ENCODE measurements at places on chromosomes 3 and 15.
A peak's percentile ranks its signal among the peaks of the same experiment; 100 is the strongest.

- peak; percentile 39 for DNase-seq
Measured at GRCh38 chr3:112582244-112582874, 20.5 kb downstream of the SLC35A5 start.

- no peak for DNase-seq
Measured at GRCh38 chr15:76190070-76190564, 121.2 kb downstream of the ETFA start.

DNA sequence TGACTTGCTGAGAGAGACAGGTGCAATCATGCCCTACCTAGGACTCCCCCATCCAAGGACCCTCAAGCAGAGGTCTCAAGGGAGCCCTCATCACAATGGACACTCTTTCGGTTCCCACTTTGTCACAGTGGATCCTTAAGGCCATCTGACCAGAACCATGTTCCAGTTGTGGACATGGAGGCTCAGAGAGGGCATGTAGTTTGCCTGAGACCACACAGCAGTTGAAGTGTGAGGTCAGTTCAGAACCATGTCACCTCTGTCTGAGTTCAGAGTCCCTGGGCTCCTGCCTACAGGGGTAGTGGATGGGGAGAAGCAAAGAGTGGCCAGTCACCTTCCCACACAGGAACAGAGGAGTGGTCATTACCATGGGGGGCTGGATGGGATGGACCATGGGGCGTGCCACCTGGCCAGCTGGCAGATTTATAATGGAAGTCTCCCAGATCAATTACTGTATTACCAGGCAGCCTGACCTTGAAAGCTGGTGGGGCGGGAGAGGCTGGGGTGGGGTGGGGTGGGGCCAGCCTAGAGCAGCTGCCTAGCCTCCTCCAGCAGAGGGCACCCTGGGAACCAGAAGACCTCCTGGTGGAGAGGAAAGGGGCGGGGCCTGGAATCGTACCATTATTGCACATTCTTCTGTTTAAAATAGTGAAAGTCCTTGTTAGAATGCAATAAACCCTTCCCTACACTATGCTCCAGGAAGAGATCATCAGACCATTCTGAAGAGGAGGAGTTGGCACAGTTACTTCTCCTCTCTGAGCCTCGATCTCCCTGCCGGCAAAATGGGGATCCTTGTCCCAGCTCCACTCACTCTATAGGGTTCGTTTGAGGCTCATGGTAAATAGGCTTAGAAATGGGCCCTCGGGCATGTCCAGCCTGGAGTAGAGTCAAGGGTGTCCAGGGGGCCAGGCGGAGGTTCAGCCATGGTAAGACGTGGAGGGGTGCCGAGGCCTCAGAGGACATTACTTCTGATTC lies 26.9 kb upstream of the LINGO1 start:
- DNase-seq: peak; percentile 31

- DNase-seq: no peak
Measured at GRCh38 chr3:184334470-184335158, 2.8 kb upstream of the FAM131A start.

- DNase-seq: no peak
Measured at GRCh38 chr15:69740684-69741083, 288.1 kb downstream of the RPLP1 start.

- no peak for DNase-seq
Measured at GRCh38 chr3:105539897-105540296, 173.2 kb downstream of the ALCAM start.

DNA sequence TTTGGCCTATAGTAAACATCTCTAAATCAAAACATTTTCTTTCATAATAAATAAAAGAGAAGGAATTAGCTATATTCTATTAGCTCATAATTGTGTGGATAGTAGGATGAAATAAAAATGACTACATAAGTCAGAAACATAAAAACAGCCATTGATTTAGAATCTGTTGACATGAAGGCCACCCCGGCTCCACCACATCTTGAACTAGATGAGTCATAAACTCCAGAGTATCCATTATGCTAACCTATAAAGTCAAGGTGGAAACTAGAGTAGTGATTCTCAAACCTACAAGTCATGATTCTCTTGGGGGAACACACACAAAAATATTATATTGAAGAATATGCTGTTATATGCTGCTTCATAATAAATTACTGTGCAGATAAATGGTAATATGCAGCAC lies 831.0 kb downstream of the TUSC7 start:
- no peak for DNase-seq

- no peak for DNase-seq
Measured at GRCh38 chr3:37598808-37599581, 262.7 kb upstream of the CTDSPL start.

DNA sequence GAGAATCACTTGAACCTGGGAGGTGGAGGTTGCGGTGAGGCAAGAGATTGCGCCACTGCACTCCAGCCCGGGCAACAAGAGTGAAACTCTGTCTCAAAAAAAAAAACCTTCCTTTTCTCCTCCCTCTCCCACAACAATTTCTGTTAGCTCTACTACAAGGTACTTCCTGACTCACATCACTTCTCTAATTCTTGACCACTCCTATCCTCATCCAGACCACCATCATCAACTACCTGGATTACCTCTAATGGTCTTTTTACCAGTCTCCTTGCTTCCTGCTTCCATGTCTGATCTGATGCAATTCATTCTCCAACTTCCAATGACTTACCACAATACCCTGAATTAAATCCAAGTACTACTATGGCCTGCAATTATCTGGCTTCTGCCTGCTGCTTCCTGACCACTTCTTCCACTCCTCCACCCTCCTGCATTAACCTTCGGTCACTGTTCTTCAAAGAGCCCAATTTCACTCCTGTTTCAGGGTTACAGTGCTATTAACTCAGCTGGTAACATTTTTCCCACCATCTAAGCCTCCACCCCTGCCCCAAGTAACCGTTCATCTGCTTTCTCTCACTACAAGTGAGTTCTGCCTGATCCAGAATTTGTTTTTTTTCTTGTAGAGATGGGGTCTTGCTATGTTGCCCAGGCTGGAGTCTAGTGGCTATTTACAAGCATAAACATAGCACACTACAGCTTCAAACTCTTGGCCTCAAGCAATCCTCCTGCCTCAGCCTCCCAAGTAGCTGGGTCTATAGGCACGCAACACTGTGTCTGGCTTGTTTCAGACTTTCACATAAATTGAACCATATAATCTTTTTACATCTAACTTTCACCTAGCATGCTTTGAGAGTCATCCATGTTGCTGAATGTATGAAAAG lies 27.8 kb downstream of the DCAF1 start:
- DNase-seq: no peak

DNA sequence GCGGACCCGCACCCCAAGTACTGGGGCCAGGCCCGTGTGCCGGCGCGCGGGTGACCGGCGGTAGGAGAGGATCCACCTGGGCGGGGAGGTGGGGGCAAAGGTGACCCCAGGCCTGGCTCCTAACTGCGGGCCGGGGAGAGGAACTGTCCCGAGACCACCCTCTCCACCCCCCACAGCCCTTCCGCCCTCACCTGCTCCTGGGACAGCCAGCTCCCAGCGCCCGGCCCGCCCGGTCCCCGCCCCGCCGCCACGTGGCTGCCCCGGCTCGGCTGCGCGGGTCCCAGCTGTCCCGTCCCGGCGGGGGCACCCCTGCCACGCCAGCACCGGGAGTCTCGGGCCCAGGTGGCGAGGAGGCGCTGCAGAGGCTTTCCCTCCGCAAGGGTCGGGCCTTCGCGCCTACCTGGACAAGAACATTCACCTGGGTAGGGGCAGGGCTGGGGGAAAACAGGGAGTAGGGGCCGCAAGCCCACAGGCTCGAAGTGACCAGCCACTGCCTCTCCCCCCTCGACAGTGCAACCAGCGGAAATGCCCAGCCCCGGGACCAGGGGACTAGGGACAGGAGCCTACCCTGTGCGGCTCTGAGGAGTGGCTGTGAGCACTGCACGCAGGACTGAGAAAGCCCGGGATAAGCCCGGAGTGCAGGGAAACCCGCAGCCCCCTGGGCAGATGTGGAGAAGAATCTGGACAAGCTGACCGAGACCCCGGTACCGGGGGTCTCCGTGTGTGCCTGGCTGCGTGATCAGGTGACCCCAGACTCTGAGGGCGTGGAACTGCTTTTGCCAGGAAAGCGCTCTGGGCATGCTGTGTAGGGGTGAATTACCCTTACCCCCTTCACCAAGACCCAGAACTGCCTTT lies at the start of gene SLC12A8:
Gene SLC12A8 (minus strand): TSS at position 240 of the 855 bp plus-strand sequence. CDS start 1,399 bp downstream, outside the sequence.
- DNase-seq: no peak

DNA sequence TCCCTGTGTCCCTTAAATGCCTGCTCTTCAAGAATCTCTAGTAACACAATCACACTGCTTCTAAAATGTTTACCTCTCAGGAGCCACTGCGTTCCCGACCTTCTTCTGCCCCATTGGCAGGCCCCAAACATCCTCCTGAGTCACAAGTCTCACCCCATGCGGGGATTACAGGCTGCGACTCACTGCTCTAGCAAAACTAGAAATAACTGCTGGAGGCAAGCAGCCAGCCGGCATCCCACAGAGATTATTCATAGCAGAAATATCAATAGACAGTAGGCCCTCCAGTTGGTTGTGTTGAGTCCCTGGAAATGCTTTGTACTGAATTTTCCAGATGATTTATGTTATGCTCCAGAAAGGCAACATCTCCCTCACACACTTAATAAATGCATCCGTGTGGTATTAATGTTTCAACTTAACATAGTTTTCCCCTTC lies 64.8 kb downstream of the RFTN1 start:
- DNase-seq: no peak

- no peak for DNase-seq
Measured at GRCh38 chr3:55434789-55435188, 52.3 kb downstream of the WNT5A start.

DNA sequence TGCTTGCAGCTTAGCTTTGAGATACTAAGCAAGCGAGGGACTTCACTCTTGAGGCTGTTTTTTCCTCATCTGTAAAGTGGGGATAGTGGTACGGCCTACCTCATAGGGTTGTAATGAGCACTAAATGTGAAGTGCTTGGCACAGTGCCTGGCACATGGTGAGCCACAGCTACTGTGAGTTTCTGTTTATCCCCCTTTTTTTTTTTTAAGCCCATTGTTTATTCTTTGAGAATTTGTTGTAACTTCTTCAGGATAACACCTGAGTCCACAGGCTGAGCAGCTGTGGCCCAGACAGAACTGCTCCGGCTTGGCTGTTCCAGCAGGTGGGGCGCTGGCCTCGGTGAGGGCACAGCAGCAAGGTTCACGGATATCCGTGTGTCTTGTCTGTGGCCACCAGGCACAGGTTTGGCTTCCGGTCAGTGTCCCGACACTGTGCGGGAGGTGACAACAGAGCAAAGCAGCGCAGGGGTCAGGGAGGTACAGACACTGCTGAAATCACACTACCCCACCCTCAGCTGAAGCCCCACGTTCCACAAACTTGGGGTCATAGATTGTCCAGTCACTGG lies 7.3 kb upstream of the ISG20 start:
- no peak for DNase-seq

DNA sequence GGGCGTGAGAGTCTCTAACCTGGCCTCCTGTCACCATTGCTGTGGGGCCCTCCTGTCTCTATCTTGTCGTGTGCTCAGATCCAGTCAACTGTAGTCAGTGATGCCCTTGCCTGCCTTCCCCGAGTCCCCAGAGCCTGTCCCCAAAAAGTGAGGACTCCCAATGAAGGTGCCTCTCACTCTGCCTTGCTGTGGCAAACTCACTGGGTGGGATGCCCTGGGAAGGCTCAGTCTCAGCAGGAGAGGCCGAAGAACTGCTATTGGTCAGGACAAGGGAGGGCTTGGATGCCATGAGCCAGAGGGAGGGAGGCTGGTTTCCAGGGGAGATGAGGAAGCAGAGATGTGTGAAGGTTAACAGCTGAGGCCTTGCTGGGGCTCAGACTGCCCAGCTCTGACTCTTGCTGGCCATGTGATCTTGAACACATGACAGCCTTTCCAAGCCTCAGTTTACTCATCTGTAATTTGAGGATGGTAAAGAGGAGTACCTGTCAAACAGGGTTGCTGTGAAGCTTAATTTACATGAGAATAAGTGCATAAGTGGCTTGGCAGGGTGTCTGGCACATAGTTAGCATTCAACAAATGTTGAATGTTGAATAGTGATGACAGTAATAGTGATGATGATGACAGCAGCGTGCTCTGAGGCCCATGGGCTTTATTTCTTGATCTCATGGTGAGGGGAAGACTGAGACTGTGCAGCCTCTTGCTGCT lies 8.2 kb downstream of the KY start:
- DNase-seq: no peak

GRCh38 chr3:42165211-42165610 lies 74.1 kb downstream of the TRAK1 start:
- no peak for DNase-seq

GRCh38 chr3:34650131-34650530 lies 851.7 kb downstream of the PDCD6IP start:
- no peak for DNase-seq

DNA sequence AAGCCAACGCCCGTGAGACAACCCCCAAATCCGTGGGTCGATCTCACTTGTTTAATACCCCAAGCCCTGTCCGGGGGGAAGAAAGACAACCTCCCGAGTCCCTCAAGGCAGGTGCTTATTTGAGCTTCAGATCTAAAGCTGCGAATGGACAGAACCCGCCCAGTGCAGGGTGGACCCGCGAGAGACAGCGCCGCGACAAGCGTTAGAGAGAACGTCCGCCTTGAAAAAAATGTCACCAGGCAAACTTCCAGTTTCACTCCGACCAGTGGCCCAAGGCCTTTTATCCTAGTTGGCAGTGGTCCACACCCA lies 740 bp upstream of the OXSR1 start:
- DNase-seq: no peak

DNA sequence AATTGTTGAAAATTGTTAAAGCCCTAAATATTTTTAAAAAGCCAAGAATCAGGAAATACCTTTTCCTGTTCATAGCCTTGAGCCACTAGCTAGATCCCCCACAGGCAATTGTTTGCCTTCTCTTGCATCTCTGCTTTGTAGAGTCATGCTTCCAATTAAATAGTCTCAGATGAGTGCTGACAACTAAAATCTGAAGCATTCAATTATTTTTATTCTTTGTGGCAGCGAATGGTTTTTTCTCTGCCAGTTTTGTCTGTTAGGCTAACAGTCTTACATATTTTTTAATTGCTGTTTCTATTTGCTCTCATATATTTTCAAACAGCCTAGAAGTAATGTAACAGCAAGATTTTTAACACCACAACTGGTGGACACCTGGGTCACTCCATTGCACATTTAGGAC lies 277.1 kb upstream of the GBE1 start:
- DNase-seq: no peak

DNA sequence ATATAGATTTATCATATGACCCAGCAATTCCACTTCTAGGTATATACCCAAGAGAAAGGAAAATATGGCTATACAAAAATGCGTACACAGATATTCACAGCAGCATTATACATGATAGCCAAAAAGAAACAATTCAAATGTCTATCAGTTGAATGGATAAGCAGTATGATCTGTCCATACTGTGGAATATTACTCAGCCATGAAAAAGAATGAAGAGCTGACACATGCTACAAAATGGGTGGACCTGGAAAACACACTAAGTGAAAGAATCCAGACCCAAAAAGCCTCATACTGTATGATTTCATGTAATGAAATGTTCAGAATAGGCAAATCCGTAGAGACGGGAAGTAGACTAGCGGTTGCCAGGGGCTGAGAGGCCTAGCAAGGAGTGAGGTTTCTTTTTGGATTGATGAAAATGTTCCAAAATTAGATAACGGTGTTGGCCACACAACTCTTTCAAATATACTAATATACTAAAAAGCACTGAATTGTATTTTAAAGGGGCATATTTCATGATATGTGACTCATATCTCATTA lies 33.4 kb downstream of the FGD5 start:
- DNase-seq: no peak
